ENCODE measurements at places on chromosomes 5 and 9.

DNA sequence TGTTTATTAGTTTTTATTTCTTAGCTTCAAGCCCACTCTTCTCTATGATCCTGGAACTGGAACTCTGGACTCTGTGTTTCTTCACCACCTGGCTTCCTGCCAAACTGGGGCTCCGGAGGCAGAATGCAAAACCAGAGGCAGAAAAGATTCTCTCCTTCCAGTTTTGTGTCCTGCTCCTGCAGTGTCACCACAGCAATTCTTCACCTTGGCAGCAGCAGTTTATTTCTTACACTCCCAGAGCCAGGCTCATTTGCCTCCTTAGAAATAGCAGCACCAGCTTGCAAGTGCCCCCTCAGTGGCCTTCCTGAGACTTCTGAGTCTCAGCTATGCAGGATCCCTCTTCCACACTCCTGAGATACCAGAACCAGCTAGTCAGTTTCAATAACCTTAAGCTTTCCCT, 26.7 kb upstream of the CAMK4 start:
- no peak for DNase-seq

DNA sequence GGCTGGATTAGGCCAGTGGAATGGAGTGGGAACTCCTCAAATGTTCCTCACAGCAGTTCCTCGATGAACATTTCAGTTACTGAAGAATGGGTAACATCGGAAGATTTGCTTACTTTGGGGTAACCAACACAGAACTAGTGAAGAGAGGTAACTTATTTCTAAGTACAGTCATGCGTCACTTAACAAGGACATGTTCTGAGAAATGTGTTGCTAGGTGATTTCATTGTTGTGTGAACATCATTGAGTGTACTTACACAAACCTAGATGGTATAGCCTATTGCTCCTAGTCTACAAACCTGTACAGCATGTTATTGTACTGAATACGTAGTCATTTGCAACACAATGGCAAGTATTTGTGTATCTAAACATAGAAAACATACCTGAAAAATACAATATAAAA, 228.3 kb downstream of the MAST4 start:
- DNase-seq: no peak

- no peak for DNase-seq
These were observed 73.1 kb upstream of the SAP30L start for GRCh38 chr5:154372661-154373060.

- no peak for DNase-seq
These were observed 72.9 kb downstream of the C9orf50 start for GRCh38 chr9:129547869-129548570.

- no peak for DNase-seq
These were observed 1.3 kb downstream of the OGN start for GRCh38 chr9:92402826-92403745.

DNA sequence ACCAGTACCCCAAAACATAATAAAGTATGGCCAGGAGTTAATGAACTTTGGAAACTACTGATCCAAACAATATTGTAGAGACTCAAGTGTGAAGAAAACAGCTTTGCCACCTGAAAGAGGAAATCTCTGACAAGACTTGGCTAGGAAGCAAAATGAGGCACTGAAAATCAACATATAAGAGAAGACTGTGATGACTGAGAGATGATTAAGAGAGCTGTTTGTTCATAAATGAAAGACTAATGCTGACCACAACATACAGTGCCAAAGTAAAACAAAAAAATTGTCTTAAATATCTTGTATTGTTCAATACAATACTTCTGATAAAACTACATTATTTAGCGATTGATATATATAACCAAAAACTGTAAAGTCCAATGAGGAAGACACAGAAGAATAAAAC, 7.2 kb downstream of the RC3H2 start:
- no peak for DNase-seq

- DNase-seq: no peak
These were observed 22.4 kb upstream of the TNFSF15 start for GRCh38 chr9:114828303-114828650.

GRCh38 chr5:150320044-150320613, 17.4 kb upstream of the ARSI start:
- DNase-seq: no peak

- no peak for DNase-seq
These were observed 44.6 kb downstream of the KCNT1 start for GRCh38 chr9:135746565-135746964.

DNA sequence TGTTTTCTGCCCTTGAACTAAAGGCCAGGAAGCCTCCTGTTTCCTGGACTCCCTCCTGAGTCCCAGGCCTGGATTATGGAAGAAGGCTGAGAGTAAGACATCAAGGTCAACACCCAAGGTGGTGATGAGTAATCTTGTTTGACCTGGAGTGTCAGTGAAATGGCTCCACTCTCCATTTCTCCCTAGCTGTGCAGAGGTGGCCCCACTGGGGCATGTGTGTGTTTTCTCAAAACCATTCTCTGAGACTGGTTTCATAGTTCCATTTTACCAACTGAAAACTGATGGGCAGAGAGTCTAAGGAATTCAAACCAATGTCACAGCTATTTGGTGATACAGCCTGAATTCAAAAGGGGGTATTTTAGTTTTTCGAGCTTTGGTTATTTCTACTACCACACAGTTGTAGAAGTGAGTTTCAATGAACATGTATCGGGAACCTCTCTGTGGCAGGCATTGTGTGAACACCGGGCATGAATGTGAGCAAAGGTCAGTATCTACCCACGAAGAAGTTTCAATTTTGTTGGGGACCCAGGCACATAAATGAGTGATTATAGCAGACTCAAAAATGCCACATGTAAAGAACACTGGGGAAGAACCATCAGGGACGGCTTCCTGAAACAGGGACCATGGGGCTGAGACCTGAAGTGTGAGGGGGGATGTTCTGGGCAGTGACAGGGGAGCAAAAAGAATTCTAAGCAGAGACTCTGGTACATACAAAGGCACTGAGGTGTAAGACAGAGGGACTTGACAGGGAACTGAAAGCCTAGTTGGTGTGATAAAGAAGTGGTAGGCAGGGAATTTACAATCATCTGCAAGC, 269.6 kb upstream of the KLF4 start:
- DNase-seq: no peak

GRCh38 chr5:170339780-170340167, 42.2 kb upstream of the LCP2 start:
- DNase-seq: no peak

GRCh38 chr5:107977550-107978071, 306.9 kb upstream of the EFNA5 start:
- DNase-seq: no peak

GRCh38 chr5:139494256-139494655, 11.7 kb upstream of the STING1 start:
- DNase-seq: no peak

DNA sequence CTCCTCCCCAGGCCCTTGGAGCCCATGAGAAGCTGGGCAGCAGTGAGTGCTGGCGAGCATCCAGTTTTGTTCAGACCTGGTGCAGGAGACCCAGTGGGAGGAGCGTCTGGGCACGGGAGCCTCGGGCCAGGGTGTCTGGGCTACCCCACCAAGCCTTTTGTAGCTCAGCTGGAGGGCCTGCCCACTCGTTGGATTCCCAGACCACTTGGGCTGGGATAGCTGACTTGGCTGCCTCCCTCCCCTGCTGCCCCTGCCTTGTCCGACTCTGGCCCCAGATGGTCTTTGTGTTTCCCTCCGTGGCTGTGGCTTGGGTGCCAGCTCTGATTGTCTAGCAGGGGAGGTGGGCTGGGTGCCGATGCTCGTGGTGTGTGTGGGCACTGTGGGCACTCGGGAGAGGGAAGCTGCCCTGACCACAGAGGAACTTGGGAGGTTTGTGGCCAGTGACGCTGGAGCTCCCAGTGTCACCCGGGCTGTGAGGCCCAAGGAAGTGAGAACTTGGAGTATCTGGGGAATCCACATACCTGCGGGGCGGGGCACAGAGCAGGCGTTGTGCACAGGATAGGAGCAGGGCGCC, 47.3 kb downstream of the WNK2 start:
- DNase-seq: no peak

GRCh38 chr9:86968258-86968920, 21.1 kb upstream of the GAS1 start:
- DNase-seq: no peak

- no peak for DNase-seq
These were observed 554.8 kb upstream of the MEF2C start for GRCh38 chr5:89437450-89438435.

- DNase-seq: no peak
These were observed 1.8 kb upstream of the SH2D3C start for GRCh38 chr9:127780126-127780885.

DNA sequence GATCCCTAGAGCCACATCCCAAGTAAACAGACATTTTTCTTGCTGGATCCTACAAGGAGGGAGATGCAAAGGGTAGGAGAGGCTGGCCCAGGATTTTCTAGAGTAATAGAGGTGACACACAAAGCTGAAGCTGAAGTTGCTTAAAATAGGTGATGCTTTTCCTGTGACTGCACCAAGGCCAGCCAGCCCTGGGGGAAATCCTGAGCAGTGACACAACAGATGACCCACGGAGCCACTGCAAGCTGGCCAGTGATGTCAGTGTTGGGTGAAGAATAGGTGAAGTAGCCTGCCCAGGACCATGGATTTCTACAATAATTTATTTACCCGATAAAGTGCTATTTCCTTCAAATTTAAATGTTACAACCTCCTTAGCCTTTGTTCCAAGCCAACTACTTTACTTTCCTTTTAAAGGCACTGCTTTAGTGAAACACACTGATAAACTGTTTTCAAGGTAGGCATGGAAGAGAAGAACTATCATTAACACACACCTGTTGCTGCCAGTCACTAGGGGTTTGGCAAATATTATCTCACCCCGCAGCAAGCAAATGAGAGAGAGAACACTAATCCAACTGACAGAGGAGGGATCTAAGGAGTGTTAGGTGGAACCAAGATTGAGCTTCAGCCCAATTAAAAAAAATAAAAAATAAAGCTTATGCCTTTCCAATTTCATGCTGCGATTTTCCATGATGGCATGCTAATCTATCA, 123.5 kb downstream of the CTNND2 start:
- no peak for DNase-seq

DNA sequence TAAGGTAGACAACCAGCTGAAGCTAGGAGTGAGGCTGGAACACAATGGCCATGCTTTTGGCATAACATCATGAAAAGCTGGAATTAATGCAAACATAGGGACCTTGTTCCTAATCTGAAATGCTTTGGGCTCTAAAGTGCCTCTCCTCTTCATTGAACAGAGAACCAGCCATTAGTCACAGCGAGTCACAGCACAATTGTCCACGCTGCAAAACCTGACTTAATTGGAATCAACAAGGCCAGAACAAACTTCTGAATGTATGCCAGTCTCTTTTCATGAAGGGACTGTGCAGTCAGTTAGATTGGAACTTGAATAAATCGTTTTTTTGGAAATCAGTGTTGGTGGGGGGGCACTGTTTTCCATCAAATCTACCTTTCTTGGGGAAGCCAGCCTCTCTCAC, 96.5 kb downstream of the JAKMIP2 start:
- no peak for DNase-seq

DNA sequence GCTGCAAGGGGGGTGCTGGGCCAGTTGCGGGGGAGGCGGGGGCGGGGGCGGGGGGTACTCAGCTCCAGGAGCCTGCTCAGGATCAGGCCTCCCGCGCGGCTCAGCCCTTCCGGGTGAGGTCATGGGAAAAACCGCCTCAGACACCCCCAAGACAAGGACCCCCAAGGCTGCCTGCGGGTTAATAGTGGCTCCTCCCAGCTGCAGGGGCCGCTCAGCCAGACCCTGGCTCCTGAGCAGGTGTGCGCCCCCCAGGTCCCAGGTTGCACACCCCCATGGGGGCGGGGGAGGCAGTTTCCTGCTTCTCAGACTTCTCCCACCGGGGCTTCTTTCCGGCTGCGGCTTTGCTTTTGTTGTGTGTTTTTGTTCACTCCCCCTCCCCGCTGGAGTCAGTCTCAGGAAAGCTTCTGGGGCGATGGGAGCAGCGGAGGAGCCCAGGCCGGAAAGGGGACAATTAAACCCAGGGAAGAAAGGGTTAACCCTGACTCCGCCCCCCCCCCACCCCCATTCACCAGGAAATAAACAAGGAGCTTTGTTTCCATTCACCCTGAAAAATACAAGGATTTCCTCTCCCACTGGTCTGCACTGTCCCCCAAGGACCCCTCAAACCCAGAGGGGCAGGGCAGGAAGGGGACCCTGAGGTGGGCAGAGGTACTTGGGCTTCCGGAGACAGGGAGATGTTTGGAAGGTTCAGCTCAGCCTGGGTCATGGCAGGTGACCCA, 42.3 kb upstream of the NOTCH1 start:
- DNase-seq: no peak

Data from T-helper 1 cell (primary cell).